G401 (cell line): ENCODE measurements at places on chromosomes 16 and 17.

GRCh38 chr17:76422406-76422805 lies 30.5 kb downstream of the UBE2O start:
- no peak for DNase-seq

DNA sequence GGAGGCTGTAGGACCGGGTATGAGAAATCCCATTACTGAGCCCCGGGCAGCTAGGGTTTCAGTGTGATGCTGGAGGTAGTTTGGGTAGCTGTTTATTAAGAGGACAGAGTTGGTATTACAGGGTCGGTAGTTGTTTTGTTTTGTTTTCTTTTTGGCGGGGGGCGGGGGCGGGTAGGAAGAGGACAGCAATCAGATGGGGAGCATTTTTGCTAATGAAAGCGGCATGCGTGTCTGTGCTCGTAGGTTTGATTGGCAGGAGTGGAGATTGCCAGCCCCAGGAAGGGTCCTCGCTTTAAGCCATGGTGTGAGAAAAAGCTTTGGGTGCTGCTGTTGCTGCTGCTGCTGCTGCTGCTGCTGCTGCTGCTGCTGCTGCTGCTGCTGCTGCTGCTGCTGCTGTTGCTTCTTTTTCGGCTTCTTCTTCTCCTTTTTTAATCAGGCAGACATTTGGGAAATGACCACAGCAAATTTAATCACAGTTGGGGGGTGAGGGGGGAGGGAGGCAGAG lies 498.5 kb upstream of the ZFHX3 start:
- no peak for DNase-seq

DNA sequence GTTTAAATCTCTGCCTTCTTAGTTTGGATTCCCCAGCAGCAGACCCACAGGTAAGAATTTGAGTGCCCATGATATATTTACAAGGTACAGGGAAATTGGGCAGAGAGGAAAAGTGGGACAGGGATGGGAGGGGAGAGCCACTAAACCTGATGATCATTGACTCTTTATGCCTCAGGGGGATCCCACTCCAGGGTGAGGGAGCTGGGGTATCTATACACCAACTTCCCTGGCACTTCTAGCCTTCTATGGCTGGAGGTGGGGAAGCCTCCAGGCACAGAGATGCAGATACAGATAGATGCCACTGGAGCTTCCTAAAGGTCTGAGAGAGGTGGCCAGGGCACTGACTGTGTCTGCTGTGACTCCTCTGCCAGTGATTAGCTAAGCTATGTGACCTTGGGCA lies 256.4 kb downstream of the KATNIP start:
- no peak for DNase-seq

DNA sequence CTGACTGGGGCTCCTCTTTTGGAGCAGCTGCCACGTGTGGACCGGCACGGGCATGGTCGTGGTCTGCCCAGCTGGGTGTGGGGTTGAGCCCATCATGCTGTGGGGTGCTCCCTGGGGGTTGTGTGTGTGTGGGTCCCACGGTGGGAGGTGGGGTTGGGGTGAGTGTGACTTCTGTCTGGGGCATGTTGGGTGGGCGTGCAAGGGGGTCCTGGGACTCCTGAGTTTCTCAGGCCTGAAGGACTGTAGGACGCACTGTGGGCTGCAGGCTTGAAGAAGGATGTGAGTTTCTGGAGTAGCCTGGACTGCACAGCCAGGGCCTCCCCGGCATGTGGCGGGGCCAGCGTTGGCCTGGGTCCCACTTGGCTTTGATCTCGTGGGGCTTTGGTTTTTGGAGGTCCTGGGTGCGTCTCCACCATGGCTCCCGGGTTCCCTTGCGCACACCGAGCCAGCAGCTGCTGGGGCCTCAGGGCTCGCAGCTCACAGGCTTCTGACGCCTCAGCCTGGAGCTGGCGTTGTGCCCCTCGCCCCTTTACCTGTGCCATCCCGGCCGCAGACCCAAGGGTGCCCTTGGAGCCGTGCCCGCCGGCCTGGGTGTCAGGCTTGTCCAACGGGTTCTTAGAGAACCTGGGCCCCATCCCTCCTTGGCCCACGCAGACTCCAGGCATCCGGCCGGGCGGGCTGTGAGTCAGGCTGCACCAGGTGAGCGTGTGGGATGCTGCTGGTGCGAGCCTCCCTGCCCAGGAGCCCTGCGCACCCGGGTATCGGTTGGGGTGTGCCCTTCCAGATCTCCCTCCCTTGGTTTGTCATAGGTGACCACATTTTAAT lies 34.4 kb upstream of the ZNF750 start:
- no peak for DNase-seq

DNA sequence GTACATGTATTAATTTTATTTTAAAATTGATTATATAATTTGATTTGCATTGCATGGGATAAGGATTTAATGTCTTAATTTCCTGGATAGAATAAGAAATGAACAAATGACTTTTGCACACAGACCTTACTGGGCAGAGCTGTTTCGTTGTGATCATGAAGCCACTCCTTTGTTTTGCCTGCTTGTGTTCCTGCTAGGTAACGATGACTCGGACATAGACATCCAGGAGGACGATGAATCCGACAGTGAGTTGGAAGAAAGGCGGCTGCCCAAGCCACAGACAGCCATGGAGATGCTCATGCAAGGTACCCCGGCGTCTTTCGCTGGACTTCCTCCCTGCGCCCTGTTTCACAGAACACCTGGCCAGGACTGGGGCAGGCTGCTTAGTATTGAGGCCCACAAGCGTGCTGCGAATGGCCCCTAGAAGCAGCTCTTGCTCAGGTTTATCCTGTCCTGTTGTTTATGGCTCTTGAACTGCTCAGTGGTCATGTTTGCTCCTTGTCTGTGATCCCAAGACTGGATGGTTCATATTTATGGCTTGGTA lies 29.6 kb downstream of the CLUAP1 start:
- no peak for DNase-seq

DNA sequence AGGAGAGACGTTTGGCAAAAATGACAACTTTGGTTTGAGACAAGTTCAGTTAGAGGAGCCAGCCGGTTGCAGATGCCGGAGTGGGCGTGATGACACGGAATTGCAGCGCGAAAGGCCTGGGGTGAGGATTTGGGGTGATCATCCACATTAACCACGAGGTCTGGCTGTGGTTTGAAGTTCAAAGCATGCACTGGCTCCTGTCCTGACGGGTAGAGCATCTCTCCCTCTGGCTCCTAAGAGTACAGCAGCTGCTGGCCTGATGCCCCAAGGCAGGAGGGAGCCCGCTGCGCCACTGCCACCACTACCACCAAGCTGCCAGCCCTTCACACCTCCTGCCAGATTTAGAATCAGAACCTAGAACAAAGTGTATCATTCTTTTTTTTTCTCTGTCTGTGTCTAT lies 3.7 kb downstream of the RHBDL3 start:
- peak; percentile 95 for DNase-seq

DNA sequence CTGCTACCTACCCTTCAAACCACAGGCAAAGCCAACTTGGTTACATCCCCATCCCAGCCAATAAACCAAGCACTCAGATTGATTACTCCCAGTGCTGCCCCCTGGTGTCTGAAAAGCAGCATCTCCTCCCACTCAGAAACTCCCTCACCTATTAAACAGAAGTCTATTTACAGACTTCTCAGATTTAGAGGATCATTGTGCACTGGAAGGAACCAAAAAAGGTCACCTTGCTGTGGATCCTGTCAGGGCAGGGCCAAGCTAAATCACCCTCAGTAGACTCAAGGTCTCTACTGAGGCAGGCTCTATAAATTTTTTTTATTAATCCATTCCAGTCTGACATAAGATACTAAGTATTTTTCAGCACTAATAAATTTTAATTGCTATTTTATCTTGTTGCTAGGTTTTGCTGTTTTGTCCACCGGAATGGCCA lies 17.6 kb downstream of the HIGD1B start:
- DNase-seq: peak; percentile 87

- no peak for DNase-seq
Observed at GRCh38 chr17:4375039-4375748, 8.7 kb upstream of the UBE2G1 start.

GRCh38 chr16:138049-138417 lies 440 bp downstream of the NPRL3 start:
- no peak for DNase-seq

- DNase-seq: no peak
Observed at GRCh38 chr17:66965801-66966262, 1.3 kb downstream of the CACNG4 start.

DNA sequence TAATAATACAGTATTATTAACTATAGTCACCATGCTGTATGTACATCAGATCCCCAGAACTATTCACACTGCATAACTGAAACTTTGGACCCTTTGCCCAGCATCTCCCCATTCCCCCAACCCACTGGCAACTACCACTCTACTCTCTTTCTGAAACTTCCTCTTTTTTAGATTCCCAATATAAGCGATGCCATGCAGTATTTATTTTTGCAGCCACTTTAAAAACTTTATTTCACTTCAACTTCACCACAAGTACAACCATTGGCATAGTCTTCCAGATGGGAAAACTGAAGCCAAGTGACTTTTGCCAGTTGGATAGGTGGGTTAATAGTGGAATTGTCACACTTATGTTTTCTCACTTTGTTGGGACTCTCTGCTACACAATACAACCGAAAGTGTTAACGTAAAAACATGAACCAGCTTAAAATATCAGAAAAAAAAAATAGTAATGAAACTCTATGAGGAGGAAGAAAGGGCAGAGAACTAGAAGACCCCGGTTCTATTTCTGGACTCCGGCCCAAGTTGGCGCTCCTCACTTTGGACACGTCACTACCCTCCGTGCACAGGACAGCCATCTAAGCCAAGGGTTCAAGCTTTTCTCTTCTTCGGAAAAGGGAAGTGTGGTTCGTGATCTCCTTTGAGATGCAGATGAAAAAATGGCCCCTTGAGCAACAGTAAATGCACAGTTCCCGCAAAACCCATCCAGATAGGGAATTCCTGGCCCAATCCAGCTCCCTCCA lies 743 bp downstream of the SHCBP1 start:
- DNase-seq: no peak

DNA sequence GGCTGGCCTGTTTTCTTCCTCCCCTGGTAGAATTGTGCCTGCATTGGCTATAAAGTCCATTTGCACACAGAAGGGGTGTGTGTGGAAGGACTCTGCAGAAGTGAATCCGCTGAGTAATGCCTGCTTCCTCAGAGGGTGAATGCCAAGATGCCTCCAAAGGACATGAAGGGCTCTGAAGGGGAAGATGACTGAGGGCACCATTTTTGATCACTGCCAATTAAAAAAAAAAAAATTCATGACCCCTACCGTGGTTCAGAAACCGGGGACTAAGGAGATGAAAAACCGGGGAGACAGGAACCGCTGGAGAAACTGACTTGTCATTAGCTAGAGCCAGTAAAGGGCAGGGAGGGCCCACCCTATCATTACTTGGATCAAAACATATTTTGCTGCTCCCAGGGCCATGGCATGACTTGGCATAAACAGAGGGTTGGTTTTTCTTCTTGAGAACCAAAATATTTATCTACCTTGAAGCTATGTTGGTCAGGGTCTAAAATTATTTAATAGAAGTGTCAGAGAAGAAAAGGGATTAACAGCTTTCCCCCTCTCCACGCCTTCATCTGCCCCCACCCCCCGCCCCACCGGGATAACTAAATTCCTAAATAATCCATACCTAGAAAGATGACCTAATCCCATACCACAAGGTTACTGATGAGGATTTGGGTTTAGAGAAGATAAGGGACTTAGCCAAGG lies 3.6 kb upstream of the USP7 start:
- no peak for DNase-seq

DNA sequence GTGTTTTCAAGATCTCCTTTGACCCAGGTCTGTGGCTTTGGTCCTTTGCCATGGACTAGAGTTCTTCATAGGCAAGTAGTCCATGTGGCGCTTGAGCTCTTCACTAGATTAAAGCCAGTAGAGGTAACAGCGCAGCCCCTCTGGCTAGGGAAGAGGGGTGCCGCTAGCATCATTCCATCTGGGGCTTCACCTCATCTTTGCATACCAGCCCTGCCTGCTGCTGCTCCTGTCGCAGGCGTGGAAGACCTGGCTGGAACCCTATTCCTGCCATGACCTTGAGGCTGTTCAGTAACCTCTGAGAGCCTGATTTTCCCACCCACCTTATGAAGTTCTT lies 198.4 kb downstream of the MSI2 start:
- no peak for DNase-seq

DNA sequence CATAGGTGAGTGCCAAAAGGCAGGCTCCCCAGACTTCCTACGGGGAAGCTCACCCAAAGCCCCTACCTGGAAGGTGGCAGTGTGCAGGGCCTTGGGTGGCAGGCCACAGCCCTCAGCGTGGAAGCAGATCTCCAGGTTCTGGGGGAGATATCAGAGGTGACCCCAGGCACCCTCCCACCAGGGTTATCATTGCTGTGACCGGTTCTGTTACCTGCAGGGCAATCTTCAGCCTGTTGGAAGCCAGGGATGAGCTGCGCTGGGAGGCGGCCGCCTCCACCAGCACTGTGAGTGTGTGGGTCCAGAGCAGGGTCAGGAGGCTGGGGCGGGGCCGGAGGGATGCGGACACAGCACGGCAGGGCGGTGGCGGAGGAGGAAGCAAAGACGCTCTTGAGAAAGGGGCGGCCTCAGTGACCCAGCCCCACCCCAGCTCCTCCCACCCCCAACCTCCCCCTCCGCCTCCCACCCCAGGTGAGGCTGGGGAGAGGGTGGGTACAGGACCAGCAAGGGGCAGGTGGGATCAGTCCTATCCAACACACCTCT lies 13.1 kb downstream of the UNC13D start:
- no peak for DNase-seq

GRCh38 chr16:30066761-30067583 lies 1.4 kb downstream of the ALDOA start:
- DNase-seq: no peak

DNA sequence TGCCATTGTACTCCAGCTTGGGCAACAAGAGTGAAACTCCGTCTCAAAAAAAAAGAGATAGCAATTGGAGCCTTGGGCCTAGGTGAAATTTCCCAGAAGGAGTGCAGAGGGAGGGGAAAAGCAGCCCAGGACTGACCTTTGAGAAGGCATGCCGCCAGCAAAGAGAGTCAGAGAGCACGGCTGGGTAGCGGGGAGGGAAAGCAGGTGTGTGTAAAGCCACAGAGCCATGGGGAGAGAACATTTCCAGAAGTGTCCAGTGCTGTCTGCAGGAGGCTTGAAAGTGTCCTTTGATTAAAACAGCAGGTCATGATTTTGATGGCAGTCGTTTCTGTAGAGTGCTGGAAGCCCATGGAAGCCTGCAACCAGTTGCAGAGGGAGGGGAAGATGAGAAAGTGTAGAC lies 8.1 kb downstream of the C16orf54 start:
- no peak for DNase-seq
